ENCODE measurements at places on chromosomes 1 and 21.
A peak's percentile ranks its signal among the peaks of the same experiment; 100 is the strongest.

DNA sequence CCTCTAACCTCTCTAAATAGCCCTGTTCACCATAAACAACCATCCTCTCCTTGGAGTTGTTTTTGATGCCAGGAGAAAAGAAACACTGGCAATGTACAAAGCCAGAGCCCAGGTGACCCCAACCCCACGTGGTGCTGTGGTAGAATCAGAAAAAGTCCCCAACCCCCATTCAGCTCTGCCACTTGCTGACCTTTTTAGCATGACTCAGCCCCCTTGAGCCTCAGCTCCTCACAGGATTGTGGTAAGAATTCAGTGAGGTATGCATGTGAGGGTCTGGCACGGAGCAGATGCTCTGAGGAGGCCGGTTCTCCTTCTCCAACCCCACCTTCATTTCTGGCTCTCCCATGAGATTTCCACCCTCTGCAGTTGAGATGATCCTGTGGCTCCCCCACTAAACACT, 11.1 kb upstream of the CHI3L1 start:
- peak; percentile 83 for DNase-seq

GRCh38 chr1:14094611-14095400, 394.8 kb downstream of the PRDM2 start:
- DNase-seq = peak; percentile 16

- no peak for DNase-seq
Measured at GRCh38 chr1:71074681-71075080, 6.2 kb downstream of the ZRANB2 start.

DNA sequence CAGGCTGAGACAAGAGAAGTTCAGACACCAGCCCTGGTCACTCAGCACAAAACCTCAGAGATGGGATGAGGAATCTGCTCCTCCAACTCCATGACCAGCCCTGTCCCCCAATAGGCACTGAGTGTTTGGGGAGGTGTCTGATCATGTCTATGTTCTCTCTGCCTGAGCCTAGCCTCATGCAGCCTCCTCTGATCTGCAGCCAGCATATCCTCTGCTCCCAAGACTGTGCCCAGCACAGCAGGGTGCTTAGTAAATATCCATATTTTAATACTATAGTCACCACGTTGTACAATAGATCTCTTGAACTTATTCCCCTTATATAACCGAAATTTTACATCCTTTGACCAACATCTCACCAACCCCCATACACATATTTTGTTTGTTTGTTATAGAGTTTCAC, 202.9 kb downstream of the MATN1 start:
- no peak for DNase-seq

DNA sequence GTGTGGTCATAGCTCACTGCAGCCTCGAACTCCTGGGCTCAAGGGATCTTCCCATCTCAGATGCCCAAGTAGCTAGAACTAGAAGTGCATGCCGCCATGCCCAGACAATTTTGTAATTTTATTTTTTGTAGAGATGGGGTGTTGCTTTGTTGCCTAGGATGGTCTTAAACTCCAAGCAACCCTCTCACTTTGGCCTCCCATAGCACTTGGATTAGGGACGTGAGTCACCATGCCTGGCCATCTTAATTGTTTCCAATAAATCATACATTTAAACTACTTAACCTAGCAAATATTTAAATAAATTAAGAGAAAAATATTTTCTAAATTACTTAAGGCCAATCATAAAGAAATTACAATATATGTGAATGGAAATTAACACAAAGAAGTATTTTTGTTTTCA, 35.1 kb upstream of the ADGRL4 start:
- peak; percentile 16 for DNase-seq
